ENCODE measurements at places on chromosomes 5 and 9. TPM values are rescaled to one million over a fixed set of nuclear protein-coding genes. Genes with fewer than 3 reads are reported as not detected.
A peak's percentile ranks its signal among the peaks of the same experiment; 100 is the strongest.

Gene JAKMIP2
- total RNA-seq: 0.41 TPM

Gene WNK2
- 218 TPM for total RNA-seq

Gene SKP2
- 4.6 TPM for total RNA-seq

Gene NTNG2
- 1.9 TPM for total RNA-seq

Gene SPATA9
- total RNA-seq: not detected

Gene FOXD4L5
- total RNA-seq: 0.08 TPM

Gene WNT8A
- not detected for total RNA-seq

Gene TMEM232
- total RNA-seq: 3.6 TPM

Gene SLC22A4
- 2.0 TPM for total RNA-seq

Gene CKMT2
- 1,824 TPM for total RNA-seq

Gene C5
- 0.63 TPM for total RNA-seq

Gene SLC46A2
- not detected for total RNA-seq

DNA sequence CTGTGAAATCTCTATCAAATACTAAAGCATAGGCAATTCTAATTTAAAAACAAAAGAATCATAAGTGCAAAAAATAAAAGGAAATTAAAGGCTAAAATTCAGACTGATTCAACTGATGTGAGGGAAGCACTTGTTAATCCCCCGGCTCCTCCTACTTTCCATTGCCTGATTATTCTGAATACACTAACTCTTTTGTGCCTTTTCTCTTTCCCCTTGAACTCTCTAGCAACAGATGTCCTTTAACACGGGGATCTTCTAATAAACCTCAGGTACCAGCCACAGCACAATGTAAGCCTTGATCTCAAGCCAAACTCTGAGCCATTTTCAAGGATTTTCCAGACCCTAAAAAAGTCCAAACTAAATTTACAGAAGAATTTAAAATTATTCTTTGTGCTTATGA lies 61.5 kb downstream of the KCNV2 start:
- peaks cover 56% of the 10 kb centered on the region for H3K36me3 ChIP-seq
- no peak overlapping the region for H3K4me3 ChIP-seq
- no peak overlapping the region for H3K27ac ChIP-seq
- DNase-seq: no peak
- H3K27me3 ChIP-seq: no peaks in the 10 kb centered on the region
- H3K4me1 ChIP-seq: no peaks in the 10 kb centered on the region

DNA sequence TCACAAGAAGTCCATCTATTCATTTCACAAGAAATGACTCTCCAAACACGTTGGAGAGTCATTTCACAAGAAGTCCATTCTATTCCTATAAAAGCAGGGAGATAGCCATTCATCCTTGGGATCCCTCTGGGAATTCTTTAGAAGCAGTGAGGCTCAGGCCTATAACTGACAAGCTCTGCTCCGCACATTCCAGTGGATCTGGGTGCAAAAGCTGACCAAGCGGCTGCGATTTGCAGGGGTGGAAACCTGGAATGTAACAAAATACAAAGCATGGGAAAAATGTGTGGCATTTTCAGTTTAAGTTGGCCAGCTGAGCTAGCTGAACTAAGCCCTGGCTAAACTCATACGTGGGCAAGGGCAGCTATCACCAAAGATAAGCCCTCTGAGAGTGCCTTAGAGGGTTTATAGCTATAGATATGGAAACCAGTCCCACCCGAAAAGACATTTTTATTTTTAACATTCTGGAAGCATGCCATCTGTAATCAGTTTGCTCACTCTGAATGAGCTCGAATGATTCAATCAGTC lies 8.7 kb downstream of the TAS2R1 start:
- no peak for DNase-seq
- H3K27ac ChIP-seq: peak overlapping the region; percentile 27

- H3K4me1 ChIP-seq: peaks cover 5% of the 10 kb centered on the region
- no peak overlapping the region for H3K27ac ChIP-seq
- DNase-seq: no peak
- no peak overlapping the region for H3K4me3 ChIP-seq
- H3K36me3 ChIP-seq: no peaks in the 10 kb centered on the region
- no peaks in the 10 kb centered on the region for H3K27me3 ChIP-seq
Measured at GRCh38 chr9:69023650-69024049, 9.7 kb upstream of the PRKACG start.

DNA sequence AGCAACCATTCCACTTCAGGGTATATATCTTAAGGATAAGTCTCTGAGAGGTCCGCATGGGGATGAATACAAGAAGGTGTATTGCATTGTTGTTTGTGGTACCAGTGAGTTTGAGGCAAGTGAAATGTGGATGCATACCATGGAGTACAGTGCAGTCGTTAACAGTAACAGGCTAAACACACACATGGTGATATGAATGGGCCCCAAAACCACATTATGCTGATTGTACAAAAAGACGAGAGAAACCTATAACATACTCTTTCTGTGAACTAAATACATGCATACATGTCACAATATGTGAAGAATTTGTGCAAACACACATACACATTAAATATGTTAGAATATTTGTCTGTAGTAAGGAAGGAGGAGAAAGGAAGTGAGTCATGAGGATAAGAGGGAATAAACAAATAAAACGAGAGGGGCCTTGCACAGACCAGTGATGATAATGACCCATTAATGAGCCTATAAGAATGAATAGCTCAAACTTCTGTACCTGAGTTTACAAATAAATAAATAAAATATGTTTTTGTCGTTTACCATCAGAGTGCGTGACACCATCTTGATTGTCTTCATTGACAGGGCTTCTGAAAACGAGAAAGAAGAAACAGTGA lies 66.5 kb upstream of the RICTOR start:
- H3K27ac ChIP-seq: no peak overlapping the region
- DNase-seq: no peak
- no peaks in the 10 kb centered on the region for H3K4me1 ChIP-seq
- H3K36me3 ChIP-seq: no peaks in the 10 kb centered on the region

GRCh38 chr5:154487541-154487940 lies 9.5 kb upstream of the HAND1 start:
- no peaks in the 10 kb centered on the region for H3K36me3 ChIP-seq
- H3K27ac ChIP-seq: no peak overlapping the region
- peaks cover 100% of the 10 kb centered on the region for H3K27me3 ChIP-seq
- no peak overlapping the region for H3K4me3 ChIP-seq
- no peak for DNase-seq

DNA sequence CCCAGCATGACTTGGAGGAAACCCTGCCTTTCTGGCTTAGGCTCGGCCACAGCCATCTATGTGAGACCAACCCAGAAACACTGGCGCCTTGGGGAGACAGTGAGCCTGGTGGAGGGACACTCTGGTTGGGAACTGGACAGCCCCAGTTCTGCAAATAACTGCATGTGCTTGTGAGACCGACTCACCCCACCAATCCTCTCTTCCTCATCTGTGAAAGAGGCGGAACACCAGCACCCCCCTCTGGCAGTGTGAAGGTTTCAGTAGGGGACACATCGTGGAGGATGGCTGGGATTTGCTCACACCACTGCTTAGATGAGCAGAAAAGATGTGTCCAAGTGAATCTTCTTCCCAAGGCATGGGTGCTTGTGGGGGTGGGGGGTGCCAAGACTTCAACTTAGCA lies 43.4 kb upstream of the N4BP3 start:
- H3K4me3 ChIP-seq: no peak overlapping the region
- peaks cover 78% of the 10 kb centered on the region for H3K27me3 ChIP-seq
- no peak overlapping the region for H3K27ac ChIP-seq

GRCh38 chr5:162800301-162800700 lies 637.1 kb upstream of the CCNG1 start:
- no peak for DNase-seq
- H3K36me3 ChIP-seq: no peaks in the 10 kb centered on the region
- no peak overlapping the region for H3K4me3 ChIP-seq
- H3K4me1 ChIP-seq: peaks cover 4% of the 10 kb centered on the region
- H3K27me3 ChIP-seq: no peaks in the 10 kb centered on the region
- no peak overlapping the region for H3K27ac ChIP-seq

DNA sequence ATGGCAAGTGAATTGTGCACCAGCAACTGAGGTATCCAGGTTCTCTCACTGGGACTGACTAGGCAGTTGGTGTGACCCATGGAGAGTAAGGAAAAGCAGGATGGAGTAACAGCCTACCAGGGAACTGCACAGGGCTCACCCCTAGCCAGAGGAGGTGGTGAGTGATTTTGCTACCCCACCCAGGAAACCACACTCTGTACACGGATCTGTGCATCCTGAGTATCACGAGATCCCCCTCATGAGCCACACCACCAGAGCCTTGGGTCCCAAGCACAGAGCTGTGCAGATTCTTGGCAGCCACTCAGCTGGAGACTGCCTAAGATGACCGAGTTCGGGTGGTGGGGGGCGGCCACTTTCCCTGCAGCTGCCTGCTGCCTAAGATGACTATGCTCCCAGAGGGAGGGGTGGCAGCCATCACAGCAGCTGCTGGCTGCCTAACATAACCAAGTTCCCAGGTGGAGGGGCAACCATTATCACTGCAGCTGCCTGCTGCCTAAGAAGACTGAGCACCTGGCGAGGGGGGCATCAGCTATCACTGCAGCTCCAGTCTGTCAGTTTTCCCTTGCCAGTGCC lies 48.4 kb upstream of the EFNA5 start:
- no peaks in the 10 kb centered on the region for H3K27me3 ChIP-seq
- no peaks in the 10 kb centered on the region for H3K36me3 ChIP-seq
- H3K4me1 ChIP-seq: no peaks in the 10 kb centered on the region
- no peak overlapping the region for H3K27ac ChIP-seq

DNA sequence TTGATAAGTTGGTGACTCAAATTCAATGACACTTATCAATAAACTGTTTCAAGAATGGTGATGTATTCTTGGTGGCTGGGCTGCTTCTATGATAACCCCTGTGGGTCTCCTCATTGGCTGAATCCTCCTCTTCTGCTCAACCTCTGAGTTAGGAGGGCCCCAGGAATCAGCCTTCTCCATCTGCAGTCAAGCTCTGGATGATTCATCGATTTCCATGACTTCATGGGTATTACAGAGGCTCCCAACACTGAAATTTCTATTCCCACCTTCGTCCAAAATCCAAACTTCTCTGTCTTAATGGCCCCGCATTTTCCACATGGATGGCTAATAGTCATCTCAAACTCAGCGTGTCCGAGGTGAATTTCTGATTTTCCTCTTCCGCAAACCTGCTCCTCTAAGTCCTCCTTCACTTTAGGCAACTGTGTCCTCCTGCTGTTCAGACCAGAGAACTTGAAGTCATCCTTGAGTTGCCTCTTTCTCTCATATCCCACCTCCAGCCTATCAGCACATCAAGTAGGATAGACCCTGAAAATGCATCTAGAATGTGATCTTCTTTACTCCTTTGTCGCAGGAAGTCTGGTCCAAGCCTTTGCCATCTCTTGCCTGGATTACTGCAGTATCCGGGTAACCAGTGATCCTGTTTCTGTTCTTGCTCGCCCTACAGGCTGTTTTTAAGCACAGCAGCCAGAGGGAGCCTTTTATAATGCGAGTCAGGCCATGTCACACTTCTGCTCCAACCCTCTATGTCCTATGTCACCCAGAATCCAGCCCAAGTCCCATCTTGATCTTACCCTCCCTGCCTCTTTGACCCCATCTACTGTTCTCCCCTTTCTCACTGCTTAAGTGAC lies 41.4 kb upstream of the IL7R start:
- H3K4me1 ChIP-seq: no peaks in the 10 kb centered on the region
- no peak overlapping the region for H3K27ac ChIP-seq
- H3K36me3 ChIP-seq: no peaks in the 10 kb centered on the region

DNA sequence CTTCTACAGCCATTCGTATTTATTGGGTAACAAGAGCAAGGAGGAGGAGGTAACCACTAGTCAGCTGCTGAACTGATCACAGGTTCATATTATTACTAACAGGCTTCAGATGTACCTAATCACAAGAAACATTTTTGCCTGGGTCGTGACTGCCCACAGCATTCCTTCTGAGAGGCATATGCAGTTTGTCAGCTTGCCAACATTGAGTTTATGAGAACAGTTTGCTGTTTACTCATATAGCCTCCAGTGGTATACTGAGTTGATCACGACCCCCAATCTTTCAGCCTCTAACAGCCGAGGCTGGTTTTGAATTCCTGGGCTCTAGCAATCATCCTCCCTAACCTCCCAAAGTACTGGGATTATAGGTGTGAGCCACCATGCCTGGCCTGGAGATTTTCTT lies 693.6 kb downstream of the TLE1 start:
- no peak overlapping the region for H3K27ac ChIP-seq
- no peak for DNase-seq
- no peak overlapping the region for H3K4me3 ChIP-seq
- no peaks in the 10 kb centered on the region for H3K27me3 ChIP-seq
- H3K4me1 ChIP-seq: no peaks in the 10 kb centered on the region
- H3K36me3 ChIP-seq: no peaks in the 10 kb centered on the region

DNA sequence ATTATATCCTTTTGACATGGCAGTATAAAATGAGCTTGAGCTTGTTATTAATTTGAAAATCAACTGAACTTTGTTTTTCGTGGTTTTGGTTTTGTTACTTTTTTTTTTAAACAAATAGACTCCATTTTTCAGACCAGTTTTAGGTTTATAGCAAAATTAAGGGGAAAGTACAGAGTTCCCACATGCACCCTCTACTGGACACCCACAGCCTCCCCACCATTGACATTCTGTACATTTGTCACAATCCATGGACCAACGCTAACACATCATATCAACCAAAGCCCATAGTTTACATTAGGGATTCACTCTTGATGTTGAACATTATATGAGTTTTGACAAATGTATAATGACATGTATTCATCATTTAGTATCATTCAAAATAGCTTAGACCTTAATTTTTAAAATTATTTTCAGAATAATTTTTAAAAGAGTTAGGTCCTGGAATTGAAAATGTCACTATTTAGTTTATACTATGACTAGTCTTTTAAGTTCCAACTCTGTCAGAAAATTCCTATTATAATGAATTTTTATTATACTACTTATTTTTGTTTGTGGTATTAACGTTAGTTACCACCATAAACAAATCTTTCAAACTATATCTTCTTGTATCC lies 35.3 kb upstream of the JMY start:
- DNase-seq: no peak
- H3K4me3 ChIP-seq: no peak overlapping the region
- no peaks in the 10 kb centered on the region for H3K36me3 ChIP-seq
- H3K27ac ChIP-seq: no peak overlapping the region

DNA sequence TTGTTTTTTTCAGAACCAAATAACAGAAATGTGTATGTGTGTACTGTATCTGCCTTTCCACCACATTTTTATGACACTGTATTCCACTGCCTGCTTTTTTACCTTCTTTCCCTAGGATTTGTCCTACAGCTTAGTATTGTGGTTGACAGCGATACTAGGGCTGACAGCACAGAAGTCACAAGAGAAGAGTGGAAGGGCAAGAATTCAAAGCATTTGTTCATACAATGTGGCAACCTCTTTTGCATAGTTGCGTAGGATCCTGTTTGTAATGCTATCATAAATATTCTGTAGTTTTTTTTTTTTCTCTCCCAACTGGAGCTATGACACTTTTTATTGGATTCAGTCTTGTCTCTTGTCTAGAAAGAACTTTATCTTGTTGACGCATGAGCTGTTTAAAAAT lies 5.6 kb upstream of the BNIP1 start:
- peaks cover 16% of the 10 kb centered on the region for H3K36me3 ChIP-seq
- no peak overlapping the region for H3K4me3 ChIP-seq
- peaks cover under 1% of the 10 kb centered on the region for H3K4me1 ChIP-seq
- H3K27ac ChIP-seq: no peak overlapping the region

All from left ventricle myocardium inferior (tissue), 1 donor.